ENCODE measurements at places on chromosomes 6 and 20.

- no peaks in the 10 kb centered on the region for H3K36me3 ChIP-seq
- H3K4me3 ChIP-seq: no peak overlapping the region
- H3K27me3 ChIP-seq: no peaks in the 10 kb centered on the region
- no peak for DNase-seq
- H3K4me1 ChIP-seq: no peaks in the 10 kb centered on the region
Observed at GRCh38 chr6:108451816-108452215, 108.9 kb upstream of the FOXO3 start.

GRCh38 chr6:114747995-114748625 is 405.3 kb upstream of the HS3ST5 start:
- H3K27me3 ChIP-seq: no peaks in the 10 kb centered on the region
- no peak overlapping the region for H3K27ac ChIP-seq
- DNase-seq: no peak
- H3K4me3 ChIP-seq: no peak overlapping the region
- no peaks in the 10 kb centered on the region for H3K4me1 ChIP-seq

DNA sequence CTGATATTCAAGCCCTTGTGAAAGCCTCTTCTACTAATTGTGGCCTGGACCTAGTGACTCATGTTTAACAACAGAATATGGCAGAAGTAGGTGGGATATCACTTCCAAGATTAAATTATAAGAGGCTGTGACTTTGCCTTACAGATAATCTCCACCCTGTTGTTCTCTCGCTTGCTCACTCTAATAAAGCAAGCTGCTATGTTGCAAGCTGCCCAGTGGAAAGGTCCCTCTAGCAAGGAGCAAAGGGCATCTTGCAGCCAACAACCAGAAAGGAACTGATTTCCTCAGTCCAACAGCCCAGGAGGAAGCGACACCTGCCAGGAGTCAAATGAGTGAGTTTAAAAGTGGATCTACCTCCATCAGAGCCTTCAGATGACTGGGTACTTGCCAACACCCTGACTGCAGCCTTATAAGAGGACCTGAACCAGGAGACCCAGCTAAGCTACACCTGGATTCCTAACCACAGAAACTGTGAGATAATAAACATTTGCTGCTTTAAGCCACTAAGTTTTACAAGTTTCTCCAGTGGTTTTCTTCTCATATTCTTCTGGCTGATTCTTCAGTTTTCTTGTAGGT is 112.6 kb downstream of the FRK start:
- no peaks in the 10 kb centered on the region for H3K4me1 ChIP-seq
- no peak overlapping the region for H3K27ac ChIP-seq
- DNase-seq: no peak
- H3K27me3 ChIP-seq: no peaks in the 10 kb centered on the region
- H3K4me3 ChIP-seq: no peak overlapping the region

DNA sequence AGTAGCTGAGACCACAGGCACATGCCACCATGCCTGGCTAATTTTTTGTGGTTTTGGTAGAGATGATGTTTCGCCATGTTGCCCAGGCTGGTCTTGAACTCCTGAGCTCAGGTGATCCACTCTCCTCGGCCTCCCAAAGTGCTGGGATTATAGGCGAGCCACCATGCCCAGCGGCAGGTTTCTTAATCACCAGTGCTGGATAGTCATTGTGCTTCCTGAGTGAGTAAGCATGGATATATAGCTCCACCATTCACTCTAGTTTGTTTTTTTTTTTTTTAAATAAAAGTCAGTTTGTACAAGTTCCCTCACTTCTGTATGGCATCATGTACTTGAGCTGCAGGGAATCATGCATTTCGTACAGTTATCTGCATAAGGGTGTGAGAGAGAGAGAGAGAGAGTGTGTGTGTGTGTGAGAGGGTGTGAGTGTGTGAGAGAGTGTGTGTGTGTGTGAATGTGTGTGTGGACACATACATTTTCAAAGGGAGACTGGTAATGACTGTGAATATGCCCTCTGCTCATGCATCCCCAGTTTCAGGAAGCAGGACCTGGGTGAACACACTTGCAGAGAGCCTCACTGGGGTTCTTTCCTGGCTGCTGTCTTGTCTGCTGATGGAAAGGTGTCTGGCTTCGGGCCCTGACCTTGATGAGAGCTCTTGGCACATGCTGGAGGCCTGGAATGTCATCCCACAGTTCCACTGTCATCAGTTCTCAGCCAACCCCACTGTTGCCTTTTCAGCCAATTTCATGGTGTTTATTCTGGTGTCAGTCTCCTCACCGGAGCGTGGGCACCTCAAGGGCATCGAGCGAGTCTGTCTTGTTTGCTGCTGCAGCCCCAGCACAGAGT is 65.0 kb upstream of the XRN2 start:
- no peak overlapping the region for H3K27ac ChIP-seq
- H3K36me3 ChIP-seq: peaks cover 9% of the 10 kb centered on the region
- H3K27me3 ChIP-seq: no peaks in the 10 kb centered on the region
- H3K4me1 ChIP-seq: peaks cover 2% of the 10 kb centered on the region
- no peak for DNase-seq
- H3K4me3 ChIP-seq: no peak overlapping the region
